ENCODE measurements at places on chromosomes 3 and 15. TPM values are rescaled to one million over a fixed set of nuclear protein-coding genes. Genes with fewer than 3 reads are reported as not detected.

Gene MTFMT
- 20.8 TPM for total RNA-seq

Gene SCAMP5
- total RNA-seq: 0.62 TPM

Gene MST1
- total RNA-seq: 8.1 TPM

DNA sequence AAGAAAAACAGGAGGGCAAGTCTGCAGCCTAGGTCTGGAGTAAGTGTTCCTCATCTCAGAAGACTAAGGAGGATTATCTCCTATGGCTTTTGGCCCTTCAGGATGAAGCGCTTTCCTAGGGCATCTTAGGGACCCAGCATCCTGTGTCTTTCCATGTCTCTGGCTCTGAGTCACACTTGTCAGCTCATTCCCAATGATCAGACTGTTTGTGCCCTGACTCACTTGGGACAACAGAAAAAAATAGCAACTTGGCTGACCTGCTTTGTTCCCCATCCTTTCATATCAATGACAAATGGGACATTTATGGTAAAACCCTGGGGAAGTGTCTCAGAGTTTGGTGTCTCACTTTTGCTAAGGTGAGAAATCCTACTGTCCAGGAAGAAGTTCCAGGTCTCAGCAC is 76.2 kb upstream of the OXTR start:
- DNase-seq: no peak

- DNase-seq: no peak
These were observed 38.4 kb downstream of the AGTR1 start for GRCh38 chr3:148736086-148736485.

DNA sequence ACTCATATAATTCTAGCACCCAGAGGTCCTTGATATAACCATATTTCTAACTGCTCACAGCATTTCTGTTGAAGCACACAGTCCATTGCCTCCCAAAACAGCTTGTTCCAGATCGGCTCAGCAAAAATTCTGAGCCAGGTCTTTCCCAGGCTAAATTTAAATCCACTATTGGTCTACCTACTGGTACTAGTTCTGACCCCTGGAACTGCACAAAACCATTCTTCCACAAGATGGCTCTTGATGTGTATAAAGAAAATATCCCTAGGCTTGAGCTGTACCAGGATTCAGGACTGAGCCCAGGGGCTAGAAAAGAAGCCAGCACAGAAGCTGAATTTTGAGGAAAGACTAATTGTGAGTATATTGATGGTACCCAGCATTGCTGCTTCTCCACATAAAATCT is 75.4 kb upstream of the ABHD17C start:
- DNase-seq: no peak

- DNase-seq: no peak
These were observed 155.1 kb downstream of the IGF1R start for GRCh38 chr15:98803228-98804056.

DNA sequence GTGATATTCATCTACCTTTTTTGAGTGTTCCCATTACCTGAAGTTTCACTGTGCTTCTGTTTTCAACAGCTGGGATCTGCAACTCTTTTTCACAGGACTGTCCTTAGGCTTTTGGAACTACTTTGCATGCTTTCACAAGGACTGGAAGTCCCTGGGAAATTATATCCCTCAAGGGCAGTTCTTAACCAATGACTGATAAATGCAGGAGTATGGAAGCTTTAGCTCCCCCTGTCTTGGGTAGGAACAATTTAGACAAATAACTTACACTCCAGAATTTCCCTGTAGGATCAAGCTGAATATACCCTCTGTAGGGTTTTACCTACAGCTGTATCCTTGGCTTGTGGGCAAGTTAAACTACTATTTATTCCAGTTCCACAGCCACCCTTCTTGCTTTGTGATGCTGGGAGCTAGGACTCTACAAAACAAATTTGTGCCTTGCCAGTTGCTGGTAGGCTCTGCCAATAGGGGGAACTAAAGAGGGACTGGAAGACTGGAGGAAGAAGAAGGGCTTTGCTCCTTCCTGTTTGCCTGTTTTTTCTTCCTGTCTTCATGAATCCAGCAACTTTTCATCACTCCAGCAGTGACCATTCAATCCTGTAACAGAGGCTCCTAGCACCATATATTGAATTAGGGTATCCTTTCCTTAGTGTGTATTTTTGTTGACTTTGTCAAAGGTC is 6.8 kb upstream of the ZNF280D start:
- no peak for DNase-seq

- no peak for DNase-seq
These were observed 158.0 kb upstream of the TMC3 start for GRCh38 chr15:81532001-81532400.

GRCh38 chr3:66816090-66816761 is 181.9 kb upstream of the KBTBD8 start:
- DNase-seq: peak; percentile 84

DNA sequence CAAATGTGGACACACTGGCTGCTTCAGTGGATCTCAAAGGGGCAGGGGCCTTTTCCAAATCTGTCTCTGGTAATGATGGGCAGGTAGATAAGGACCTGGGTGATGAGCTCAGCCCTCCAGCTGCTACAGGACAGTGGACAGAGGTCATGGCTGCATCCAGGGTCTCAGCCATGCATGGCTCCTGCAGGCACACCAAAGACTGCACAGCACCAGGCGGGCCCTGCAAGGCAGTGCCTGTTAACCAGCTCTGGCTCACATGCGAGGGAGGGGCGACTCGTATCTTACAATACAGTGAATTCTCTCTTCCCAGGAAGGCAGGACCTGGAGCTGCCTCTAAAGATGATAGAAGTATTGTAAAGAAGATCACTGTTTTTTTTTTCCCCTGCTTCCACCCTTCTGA is 58.7 kb downstream of the OXNAD1 start:
- no peak for DNase-seq

DNA sequence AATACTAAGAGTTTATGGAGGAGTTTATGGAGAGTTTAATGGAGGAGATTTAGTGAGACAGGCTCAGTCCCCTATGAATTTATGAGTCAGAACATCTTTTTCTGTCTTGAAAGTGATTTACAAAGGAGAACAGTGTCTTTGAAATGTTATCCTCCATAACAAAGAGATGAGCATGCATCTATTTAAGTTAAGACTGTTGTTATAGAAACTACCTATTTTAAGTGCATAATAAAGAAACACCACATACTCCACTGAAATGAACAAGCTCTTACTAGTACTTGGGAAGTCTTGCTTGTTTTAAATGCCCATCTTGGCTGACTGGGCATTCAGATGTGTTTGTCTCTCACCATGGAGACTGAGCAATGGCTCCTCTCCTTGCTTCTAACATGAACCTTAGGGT is 118.7 kb upstream of the ACP3 start:
- peak; percentile 5 for DNase-seq

DNA sequence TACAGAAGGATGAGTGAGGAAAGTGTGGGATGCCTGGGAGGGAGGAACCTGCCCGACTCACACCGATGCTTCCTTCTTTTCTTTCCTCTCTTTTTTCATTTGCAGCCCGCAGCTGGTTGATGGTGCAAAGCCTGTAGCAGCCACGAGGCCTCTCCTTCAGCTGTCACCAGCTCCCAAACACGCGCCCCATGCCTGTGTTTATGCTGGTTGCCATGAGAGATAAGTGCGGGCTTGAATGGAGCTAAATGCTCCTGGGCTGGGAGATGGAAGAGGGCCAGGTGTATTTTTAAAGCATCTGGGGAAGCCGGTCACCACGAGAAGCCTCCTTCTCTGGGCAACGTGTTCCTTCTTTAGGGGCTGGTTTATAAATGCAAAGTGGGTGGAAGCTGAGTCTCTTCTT is 9.3 kb downstream of the COLQ start:
- DNase-seq: peak; percentile 97

GRCh38 chr3:189041482-189042090 is 130.2 kb upstream of the TPRG1 start:
- DNase-seq: peak; percentile 41
